CD4-positive, alpha-beta T cell (primary cell): ENCODE measurements at places on chromosomes 5 and 9. TPM values are rescaled to one million over a fixed set of nuclear protein-coding genes. Genes with fewer than 3 reads are reported as not detected.

Gene SPINK6
- total RNA-seq: not detected

- no peak for DNase-seq
These were observed 357.6 kb downstream of the RAB3C start for GRCh38 chr5:58940446-58940845.

- no peak for DNase-seq
These were observed 38.5 kb upstream of the ITGA2 start for GRCh38 chr5:52950686-52951085.

Gene TCERG1
- 88.0 TPM for total RNA-seq

Gene C9orf43
- total RNA-seq: 0.60 TPM

Gene TAF1L
- 0.06 TPM for total RNA-seq

- no peak for DNase-seq
These were observed 25.3 kb downstream of the OSMR start for GRCh38 chr5:38871058-38871605.

DNA sequence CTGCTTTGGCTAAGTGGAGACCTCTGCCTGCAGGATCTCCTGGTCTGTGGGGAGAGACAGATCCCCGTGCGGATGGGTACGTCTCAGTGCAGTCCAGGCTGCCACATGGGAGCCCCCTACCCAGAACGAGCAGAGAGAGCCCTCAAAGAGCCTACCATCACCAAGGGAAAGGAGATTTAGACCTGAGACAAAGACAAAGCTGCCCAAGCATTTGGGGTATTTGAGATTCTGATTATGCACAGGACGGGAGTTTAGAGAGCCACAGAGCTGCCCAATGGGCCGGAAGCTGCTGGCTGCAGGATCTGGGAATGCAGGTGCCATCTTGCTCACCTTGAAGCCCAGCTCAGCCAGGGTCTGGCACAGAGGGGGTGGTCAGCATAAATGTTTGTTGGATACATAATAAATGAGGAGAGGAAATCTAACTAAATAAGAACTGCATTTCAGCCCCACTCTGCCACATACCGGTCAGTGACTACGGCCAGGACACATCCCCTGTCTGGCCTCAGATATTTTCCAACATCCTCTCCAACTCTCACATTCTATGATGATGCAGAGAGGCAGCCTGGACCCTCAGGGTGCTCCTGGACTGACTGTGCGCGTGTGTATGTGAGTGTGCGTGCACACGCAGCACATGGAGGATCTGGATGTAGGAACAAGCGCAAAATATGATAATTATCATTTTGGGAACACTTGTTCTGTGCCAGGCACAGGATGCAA lies 157.8 kb downstream of the FGF18 start:
- DNase-seq: no peak

Gene IRX2
- total RNA-seq: not detected

Gene ZBED3
- total RNA-seq: 3.0 TPM

Gene OMD
- total RNA-seq: not detected

Gene TBC1D13
- 28.7 TPM for total RNA-seq

DNA sequence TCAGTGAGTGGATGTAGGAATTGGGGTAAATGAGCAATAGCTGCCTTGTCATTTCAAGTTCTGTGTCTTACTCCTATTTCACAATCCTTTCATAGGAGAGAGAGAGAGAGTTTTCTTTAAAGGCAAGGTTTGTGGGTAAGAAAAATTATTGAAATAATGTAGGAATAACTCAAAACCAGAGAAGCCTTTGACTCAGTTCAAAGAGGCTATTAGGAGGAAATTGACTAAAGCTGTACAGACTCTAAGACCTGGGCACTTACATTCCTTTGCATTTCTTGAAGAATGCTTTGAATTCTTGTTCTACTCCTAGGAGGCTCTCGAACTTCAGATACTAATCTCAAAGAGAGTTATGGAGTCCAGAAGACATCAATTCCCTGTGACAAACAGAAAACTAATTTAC lies 257.1 kb downstream of the FBXL7 start:
- DNase-seq: no peak

Gene SLC6A19
- total RNA-seq: not detected

Gene ADGRD2
- not detected for total RNA-seq

DNA sequence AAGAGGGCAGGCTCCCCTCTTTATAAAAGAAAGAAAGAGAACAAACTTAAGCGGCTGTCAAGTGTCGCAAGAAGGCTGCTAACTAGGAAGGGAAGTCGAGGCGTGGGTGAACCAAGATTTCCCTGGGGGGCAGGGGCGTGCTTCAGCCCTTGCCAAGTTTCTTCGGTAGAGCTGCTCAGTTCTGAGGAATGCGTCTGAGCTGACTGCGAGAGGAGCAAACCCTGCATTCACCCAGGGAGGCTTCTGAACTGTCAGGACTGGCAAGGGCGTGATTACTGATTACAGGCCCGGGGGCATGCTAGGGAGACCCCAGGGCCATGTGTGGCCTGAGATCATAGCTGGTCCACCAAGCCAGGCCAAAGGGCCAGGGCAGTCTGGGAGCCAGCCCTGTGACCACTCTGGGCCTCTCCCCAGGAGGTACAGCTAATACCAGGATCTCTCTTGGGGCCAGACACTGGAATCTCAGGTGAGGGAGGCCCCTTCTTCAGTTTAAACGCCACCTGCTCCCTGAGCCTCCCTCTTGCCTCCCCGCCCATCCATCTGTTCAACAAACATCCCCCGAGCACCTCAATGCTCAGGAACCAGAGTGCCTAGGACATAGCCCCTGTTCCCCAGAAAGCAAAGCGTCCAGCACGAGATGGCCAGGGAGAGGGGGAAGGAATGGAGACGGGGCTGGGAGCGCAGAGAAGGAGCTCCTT lies 30.9 kb downstream of the SARDH start:
- no peak for DNase-seq
